ENCODE measurements at places on chromosomes 6 and 20.

DNA sequence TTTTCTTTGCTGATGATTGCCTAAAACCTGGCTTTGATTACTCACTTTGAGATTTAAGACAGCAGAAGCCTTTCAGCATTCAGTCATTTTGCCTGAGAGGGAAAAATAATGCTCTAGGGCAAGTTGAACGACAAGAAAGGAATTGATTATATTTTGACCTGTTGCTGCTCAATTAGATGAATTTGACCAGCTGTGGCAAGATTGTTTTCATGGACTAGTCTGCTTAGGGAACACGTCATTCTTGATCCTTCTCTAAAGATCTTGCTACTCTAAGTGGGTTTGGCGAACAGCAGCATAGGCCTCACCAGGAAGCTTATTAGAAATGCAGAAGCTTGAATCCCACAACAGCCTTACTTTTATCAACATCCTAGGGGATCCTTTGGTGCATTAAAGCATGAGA lies 59.7 kb upstream of the PHACTR1 start:
- no peak for DNase-seq

DNA sequence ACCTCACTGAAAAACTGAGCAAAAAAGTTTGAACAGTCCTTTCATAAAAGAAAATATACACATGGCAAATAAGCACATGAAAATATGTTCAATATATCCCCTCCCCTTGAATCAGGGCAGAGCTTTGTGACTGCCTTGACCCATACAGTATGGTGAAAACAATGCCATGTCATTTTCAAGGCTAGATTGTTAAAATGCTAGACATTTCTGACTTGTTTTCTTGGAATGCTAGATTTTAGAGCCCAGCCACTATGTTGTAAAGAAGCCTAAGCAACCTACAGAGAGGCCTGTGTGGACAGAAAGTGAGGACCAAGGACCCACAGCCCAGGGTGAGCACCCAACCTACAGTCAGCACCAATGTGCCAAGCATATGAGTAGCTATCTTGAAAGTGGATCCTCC lies 17.1 kb upstream of the ASF1A start:
- DNase-seq, result no peak

DNA sequence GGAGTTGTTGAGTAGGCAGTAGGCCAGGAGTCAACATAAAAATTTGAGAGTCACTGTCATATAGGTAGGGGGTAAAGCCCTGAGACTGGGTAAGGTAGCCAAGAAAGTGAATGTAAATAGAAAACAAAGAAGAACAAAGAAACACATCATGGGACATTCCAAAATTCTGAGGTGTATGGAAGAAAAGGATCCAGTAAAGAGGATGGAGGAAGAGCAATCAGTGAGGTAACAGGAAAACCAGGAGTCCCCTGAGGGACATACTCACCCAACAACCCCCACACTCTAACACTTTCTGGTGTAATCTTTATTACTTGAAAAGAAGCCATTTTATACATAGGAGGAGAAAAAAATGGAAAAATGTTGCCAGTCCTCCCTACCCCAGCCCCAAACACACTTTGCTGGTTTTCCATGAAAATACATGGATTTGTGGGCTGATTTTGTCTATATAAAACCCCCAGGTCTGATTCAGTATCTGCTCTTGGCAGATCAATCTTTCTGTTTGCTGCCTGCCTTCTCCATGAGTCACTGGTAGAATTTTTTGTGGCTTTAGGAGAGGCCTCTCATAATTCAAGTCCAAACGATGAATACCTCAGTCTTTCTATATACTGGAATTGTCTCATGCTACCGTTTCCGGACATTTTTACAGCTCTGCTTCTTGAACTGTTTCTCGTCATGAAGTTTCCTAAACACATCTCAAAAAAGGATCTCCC lies 271.4 kb upstream of the MAN1A1 start:
- DNase-seq, result no peak

DNA sequence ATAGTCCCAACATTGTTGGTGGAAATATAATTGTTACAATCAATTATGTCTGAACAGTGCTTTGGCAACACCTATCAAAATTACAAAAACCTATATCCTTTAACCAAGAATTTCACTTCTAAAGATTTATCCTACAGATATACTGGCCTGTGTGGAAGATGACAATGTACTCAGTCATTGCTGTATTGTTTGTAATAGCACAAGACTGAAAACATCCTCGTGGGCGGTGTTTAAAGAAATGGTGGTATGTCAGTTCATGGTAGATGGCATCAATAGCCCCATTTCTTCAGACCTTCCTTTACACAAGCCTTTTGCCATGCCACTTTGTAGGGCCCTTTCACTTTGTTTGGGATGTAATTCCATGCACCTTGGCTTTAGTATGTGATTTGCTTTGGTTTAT lies 9.8 kb upstream of the TPBG start:
- DNase-seq, result no peak

- DNase-seq, result no peak
Measured at GRCh38 chr6:26071135-26071534, 16.1 kb upstream of the HFE start.

DNA sequence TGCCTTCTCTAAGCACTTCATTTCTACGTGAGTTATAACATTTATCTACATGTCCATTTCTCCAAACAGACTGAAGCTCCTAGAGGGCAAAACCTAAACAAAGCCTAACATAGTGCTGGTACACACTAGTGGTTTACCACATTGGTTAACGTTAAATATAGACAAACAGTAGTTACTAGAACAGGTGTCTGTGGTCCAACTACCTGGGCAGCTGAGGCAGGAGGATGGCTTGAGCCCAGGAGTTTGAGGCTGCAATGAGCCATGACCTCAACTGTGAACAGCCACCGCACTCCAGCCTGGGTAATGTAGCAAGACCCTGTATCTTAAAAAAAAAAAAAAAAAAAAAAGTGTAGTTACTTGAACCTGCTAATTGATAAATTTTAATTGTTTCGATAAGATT lies 26.5 kb downstream of the PTPRK start:
- DNase-seq, result no peak

Data from activated T-cell treated with anti-CD3 and anti-CD28 coated beads, Interleukin-2, amount 50 U/mL, for 48 hours (primary cell).